Esophagus squamous epithelium (tissue), 5 donors: ENCODE measurements at places on chromosomes 2 and 18.

DNA sequence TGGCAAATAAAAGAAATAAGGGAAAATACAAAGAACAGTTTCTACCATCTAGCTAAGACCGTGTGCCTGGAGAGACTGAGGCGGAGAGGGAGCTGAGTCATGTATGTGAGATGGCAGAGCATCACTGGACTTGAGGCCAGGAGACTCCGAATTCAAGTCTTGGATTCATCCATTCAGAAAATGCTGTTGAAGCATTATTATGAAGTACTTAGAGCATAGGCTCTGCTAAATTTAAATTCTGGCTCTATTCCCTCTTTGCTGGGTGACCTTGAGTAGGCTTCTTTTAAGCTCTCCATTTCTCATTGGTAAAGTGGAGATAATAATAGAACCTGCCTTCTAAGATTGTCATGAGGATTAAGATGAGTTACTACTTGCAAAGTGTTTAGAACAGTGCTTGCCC is 34.7 kb downstream of the NPHP1 start:
- no peak for DNase-seq

- DNase-seq = no peak
Observed at GRCh38 chr2:234422981-234423431, 73.9 kb downstream of the ARL4C start.

DNA sequence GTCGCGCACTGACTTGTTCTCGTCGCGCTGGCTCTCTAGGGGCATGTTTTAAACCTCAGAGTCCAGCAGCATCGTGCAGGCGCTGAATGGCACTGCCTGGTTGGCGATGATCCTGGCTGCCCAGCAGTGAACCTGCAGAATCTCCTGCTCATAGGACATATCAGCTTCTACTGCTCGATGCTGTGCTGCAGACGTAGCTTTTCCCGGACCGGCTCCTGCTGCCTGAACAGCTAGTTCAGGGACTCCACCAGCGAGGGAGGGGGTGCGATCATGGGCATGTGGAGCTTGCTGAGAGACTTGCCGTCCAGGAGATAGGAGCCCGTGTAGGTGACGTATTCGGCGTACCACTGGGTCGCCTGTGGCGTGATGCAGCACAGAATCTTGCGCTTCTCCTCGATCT is 890.0 kb upstream of the LRRTM1 start:
- no peak for DNase-seq

DNA sequence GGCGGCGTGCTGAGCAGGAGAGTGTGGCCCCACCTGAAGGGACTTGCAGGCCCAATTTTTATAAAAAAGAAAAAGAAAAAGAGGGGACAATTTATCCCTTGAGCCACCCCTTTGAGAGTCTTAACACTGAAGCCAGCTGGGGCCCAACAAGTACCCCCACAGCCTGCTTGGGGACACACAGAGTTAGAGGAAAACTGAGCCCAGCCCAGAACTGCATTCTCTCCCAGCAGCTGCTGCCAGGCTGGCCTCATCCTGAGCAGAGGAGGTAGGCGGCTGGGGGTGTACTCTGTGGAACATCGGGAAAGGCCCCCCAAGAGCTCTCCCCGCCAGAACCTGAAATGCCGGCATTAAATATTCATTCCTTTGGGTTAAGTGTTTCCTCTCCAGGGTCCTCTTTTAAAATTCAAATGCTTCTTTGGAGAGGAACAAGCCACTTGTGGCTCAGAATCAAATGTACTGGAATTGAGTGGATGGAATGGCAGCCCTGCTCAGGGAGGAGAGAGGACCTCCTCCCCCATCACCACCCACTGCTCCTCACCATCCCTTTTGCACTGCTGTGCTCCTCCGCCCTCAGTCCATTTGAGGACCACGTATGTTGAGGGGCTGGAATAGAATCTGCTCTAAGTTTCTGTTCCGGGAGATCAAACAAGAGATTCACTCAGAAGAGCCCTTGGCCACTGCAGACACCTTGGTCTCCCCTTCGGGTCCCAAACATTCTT is 45.6 kb downstream of the C1QL2 start:
- DNase-seq = no peak

DNA sequence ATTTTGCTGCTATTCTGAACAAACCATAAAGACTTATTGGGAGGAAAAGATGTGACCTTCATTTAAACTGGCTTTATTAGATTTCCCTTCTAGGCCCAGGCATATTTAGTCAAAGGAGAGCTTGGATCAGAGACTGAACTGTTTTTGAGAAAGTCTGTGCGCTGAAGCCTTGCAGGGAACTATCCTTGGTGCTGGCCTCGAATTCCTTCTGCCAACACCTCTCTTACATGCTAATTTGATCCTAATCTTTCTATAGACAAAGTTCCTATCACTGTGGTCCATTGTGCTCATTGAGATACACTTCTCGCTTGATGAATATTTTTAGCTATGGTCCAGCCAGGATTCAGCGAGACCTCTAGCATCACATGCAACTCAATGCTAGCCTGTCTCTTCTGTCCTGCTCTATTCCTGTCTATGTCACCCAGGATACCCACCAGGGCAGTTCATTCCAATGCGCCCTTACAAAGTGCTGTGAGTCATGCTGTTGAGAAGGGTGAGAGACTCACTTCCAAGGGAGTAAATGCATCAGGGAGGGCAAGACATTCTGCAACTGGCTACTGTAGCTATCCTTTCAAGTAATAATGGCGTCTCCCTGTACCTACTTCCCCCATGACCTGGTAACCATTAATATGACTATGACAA is 356.7 kb upstream of the LYPD1 start:
- no peak for DNase-seq

DNA sequence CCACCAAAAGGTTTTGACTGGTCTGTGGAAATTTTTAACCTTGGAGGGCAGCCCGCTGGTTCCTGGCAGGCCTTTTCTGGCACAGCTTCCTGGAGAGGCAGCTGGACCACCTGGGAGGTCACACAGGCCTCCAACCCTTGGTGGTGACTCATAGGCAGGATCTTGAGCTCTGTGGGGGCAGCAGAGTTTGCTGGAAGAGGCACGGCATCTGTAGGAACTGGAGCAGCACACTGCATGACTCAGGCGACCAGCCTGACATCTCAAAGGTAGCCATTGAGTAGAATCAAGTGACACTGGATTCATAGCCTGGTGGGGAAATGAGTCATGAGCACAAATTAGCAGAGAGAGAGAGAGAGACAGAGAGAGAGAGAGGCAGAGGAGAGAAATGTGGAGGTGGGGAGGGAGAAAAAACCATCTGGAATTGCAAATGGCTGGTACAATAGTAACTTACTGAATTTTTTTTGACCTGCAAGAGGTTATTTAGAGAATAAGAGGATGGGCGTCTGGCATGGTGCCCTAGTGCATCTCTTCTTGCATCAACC is 57.4 kb downstream of the TRPM8 start:
- no peak for DNase-seq

DNA sequence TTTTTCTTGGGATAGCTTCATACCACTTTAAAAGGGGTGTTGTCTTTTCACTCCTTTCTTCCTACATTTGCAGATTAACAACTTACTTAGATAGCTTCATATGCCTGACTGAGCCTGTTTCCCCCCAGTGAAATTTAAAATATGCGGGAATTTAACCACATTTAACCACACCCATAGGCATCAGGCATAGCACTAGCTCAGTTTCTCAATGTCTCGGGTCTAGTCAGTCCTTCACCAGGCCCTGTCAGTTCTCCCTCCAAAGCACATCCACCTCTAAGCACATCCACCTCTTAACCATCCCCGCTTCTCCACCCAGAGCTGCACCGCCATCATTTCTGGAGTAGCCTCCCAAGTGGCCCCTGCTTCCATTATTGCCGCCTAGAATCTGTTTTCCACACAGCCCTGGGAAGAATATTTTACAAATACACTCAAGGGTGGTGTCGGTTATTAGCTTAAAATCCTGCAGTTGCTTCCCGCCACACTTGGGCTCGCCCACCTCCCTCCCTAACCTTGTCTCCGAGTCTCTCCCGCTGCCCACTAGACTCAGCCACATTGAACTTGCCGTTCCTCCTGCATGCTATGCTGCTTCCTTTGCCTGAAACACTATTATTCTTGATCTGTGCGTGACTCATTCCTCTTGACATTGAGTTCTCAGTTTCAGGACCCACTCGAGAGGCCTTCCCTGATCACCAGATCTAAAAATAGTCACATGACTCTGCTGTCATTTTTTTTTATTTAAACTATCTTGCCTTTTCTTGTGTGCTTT is 68.3 kb downstream of the SPTBN1 start:
- no peak for DNase-seq

GRCh38 chr2:120763931-120764330 is 28.3 kb downstream of the GLI2 start:
- no peak for DNase-seq

GRCh38 chr2:81234711-81235110 is 930.2 kb upstream of the LRRTM1 start:
- DNase-seq = no peak

DNA sequence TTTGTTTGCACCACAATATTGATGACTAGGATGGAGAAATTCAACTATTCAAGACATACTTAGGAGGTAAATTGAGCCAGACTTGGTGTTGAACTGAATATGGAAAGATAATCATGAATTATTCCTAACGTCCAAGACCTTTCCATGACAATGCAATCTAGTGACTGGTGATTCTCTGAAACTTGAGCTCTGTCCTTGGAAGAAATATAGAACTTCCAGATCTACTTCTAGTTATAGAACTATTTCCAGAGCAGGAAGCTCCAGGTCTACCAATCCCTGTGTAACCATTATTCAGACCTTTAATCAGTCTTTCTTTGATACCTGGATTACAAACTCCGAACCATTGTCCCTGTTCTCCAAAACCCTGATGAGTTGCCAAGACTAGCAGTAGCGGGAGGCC is 272.6 kb upstream of the SLC14A2 start:
- DNase-seq = no peak

GRCh38 chr2:191678437-191679100 is 633 bp downstream of the NABP1 start:
- no peak for DNase-seq

- DNase-seq = no peak
Observed at GRCh38 chr2:159708066-159708760, 4.1 kb upstream of the MARCHF7 start.

DNA sequence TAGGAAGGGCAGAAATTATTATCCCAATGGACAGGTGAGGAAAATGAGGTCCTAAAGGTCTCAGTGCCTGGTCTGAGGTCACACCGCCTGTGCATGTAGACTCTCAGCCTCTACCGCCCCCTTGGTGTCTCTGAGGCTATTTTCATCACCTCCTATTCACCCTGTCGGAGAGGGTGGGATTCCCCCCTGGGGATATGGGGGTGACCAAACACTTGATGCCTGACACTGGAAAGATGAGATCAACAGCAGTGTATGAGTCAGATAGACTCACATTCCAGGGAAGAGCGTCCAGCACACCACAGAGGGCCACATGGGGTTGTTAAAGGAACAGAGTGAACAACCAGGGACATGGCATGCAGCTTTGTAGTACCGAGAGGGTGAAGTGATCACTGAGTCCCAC is 199.7 kb downstream of the SMAD2 start:
- no peak for DNase-seq

- no peak for DNase-seq
Observed at GRCh38 chr2:110126906-110127305, 11.3 kb upstream of the MALL start.

DNA sequence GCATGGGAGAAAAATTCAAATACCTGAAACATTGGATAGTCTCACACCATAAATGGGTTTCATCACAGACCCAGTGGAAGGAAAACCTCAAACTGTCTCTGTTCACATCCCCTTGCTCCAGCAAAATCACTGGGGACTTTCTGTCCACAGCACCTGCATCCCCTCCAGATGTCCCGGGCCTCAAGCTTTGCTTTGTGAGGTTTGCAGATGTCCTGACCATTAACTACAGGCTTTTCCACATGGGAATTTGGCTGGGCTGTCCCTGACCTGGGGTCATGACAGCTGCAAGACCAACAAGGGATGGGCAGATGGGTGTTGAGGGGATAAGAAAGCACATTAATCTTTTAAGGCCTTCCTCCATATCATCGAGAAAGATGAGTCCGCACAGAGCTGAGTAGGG is 427.9 kb downstream of the TXNL1 start:
- DNase-seq = no peak

DNA sequence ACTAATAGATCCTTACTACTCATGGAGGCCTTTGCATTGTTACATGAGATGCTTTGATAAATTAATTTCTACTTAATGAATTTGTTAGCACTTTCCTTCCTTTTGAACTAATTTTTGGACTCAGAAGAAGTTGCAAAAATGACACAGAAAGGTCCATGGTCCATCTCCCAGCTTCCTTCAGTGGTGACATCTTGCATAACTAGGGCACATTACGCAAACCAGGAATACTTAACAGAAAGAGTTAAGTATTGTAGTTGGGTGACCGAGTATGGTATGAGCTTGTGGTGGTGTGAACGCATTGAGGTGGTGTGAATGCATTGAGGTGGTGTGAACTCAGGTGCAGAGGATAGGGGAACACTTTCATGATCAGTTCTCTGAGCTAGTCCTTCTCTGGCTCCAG is 151.1 kb upstream of the TWIST2 start:
- no peak for DNase-seq

DNA sequence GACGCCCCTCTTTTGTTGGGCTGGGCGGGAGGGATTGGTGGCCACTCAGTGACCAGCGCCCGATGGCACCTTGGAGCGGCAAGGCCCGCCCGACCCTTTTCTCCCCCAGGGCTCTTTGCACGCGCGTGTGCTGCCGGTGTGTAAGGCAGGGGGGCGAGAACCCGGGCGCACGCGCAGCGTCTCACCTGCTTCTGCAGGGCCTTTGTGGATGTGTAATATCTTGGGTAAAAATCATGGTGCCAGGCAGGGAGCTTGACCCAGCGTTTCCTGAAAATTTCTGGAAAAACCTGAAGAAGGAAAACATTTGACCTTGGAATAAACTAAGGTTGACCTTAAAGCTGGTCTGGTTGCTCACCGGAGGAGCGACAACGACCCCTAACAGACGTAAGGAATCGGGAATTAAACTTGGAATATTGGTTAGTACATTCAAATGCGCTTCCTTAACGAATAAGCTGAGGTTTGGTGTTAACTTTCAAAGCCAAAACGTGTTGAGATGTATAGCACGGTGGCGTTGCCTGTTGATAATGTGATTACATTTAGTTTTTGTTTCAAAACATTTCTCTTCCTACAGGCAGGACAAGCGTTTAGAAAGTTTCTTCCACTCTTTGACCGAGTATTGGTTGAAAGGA is 438 bp downstream of the HSPE1 start:
- no peak for DNase-seq
